ENCODE measurements at places on chromosomes 7 and 10.

- no peak for DNase-seq
These were observed 150.1 kb upstream of the TMEM72 start for GRCh38 chr10:44761076-44761475.

- DNase-seq: no peak
These were observed 21.2 kb downstream of the CALML5 start for GRCh38 chr10:5477948-5478693.

- no peak for DNase-seq
These were observed 78.9 kb downstream of the SRI start for GRCh38 chr7:88140947-88141346.

DNA sequence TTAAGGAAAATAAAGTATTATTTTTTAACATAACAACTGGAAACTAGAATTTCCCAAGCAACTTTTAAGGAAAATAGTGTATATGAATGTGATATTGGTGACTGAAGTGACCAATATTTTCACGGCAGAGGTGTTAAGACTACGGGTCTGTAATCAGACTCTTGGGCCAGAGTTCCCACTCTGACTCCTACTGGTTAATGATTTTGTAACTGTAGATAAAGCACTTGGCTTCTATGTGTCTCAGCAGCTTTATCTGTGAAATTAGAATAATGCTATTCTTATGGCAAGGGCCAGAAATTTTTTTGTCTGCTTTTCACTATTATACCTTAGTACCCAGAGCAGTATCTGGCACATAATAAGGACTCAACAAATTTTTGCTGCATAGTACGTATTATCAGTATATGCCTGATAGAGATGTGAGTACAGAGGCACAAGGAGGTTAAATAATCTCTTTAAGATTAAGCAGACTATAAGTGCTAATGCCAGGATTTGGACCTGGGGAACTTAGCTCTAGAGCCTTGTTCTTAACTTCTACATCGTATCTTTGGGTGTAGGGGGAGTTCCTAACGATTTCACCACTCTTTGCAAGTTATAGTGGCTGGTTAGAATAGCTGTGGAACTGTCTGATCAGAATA is 186.1 kb upstream of the SLC26A5 start:
- DNase-seq: no peak

DNA sequence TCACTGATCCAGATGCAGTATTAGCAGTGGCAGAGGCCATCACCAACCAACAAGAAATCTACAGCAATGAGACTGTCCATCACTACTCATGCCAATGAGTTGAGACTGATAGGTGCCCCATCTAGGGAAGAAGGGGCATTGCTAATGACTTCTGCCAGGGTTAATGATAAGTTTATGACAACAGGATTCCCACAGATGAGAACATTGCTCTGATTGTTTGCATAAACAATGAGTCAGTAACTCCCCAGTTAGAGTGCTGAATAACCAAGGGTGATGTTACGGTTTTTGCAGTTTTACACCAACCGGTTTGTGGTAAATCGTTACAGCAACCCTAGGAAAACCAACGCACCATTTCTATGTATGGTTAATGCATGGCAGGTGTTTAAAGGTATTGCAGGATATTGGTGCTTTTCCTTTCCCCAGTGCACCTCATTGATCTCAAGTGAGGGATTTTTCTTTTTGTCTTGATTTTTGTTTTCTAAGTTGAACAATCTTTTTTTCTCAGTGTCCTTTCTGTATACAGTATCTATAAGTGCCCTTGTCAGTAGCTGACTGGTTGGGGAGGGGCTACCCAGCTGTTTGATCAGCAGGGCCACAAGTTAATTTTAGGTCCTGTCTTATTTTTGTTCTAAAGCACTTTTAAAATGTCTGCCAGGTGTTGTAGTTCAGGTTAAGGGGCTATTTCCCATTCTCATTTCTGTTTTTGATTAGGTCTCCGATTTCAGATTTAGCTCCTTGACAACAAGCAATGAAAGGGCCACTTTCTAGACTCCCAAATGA is 3.9 kb upstream of the CSGALNACT2 start:
- DNase-seq: no peak

- DNase-seq: no peak
These were observed 71.2 kb downstream of the GRB10 start for GRCh38 chr7:50711271-50712175.
